NCI-H1417 treated with DMSO at 0.1 percent for 48 hours (cell line): ENCODE measurements at places on chromosomes 12 and 14.

DNA sequence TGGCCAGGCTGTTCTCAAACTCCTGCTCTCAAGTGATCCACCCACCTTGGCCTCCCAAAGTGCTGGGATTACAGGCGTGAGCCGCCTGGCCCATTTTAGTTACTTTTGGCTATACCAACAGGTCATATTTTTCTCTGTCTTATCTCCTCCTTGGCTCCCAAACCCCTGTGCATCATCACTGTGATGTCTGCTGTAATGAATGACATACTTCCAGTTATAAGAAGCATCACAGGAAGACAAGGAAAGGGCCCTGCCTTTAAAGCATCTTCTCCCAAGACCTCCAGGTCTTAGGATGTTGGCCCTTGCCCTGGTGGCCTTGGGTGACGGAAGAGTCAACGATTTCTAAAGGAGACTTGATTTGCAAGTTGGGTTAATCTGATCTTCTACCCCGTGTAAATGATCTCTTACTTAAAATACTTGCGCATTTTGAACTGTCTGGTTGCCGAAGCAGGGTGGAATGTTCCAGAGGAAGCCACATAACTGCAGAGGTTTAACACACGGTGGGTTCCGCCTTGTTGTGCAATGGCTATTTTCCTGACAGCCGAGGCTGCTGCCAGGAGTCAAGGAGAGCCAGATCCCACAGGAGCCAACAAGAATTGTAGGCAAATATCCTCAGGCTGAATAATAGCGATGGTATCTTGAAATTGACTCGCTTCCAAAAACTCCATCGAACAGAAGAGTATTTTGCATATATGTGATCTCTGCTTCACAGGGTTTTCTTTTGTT is 55.7 kb upstream of the PLXNC1 start:
- DNase-seq = no peak

GRCh38 chr12:124830306-124830705 is 33.4 kb downstream of the SCARB1 start:
- no peak for DNase-seq

GRCh38 chr12:69661386-69661785 is 37.7 kb downstream of the BEST3 start:
- DNase-seq = no peak

DNA sequence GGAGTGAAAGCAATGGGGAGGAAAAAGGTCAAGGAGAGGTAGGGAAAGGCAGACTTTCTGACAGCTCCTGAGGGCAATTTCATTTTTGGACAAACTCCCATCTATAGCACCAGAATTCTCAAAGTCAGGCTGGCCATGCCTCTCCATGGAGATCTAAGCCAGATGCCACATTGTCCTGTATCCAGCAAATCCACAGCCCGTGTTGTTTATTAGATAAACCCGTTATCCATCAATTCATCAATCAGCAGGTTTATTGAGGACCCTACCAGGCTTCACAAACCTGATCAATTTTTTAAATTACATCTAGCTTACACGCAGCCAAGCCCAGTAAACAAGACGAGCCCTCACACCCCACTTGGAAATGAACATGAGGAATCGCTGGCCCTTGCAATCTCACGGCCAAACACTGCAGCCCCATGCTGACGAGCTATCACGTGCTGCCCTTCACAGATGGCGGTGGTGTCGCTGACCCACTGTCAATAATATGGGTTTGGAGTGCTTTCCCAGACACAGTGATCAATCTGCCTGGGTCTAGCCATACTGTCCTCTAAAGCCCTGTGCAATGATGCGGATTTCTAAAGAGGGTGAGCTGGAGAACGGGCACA is 332.9 kb downstream of the DPF3 start:
- DNase-seq = no peak

- no peak for DNase-seq
These were observed 114.1 kb upstream of the EVL start for GRCh38 chr14:99951085-99951484.

DNA sequence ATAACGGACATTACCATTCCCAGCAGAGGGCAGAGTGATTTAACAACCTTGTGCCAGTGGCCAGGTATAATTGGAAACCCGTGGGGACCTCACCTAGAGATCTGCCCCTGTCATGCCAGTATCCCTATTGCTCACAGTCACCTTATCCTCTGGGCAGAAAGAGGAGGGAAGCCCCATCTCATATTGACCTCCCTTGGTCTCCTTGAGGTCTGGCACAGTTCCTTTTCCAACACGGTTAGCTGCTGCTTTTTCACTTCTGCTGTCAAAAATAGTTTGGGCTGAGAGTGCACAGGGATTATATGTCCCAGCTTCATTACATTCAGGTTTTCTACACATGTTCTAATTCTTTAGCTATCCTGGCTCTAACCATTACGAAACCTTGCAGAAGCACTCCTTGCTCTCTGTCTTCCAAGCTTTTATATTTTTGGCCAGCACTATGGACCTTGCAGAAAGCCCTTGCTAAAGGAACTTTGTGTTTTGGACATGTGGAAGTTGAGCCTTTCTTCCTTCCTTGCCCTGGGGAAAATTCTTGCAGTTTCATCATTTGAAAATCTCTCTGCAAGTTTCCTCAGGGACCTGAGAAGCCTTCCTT is 111.7 kb upstream of the MIS18BP1 start:
- no peak for DNase-seq

GRCh38 chr12:58452546-58452945 is 467.8 kb downstream of the LRIG3 start:
- no peak for DNase-seq

DNA sequence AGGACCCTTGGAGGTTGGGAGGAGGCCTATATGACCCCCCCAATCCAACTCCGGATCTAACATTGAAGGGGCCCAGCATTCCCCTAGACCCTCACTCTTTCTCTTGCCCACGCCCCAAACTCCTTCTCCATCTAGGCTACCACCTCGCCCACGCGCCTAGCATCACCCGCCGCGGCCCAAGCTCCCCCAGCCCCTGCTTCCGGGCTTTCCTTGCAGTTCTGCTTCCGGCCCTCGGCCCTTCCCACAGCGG is 445 bp downstream of the CERS5 start:
- no peak for DNase-seq

DNA sequence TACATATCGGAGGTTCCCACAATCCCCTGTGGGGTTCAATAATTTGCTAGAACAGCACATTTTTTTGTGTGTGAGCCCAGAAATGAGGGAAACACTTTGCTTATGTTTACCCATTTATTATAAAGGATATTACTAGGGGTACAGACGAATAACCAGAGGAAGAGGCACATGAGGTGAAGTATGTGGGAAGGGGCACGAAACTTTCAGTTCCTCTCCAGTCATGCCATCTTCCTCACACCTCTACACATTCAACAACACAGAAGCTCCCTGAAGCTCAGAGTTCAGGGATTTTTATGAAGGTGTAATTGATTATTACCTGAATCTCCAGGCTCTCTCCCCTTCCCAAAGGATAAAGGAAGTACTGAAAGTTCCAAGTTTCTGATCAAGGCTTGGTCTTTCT is 30.2 kb upstream of the DYRK2 start:
- DNase-seq = no peak

DNA sequence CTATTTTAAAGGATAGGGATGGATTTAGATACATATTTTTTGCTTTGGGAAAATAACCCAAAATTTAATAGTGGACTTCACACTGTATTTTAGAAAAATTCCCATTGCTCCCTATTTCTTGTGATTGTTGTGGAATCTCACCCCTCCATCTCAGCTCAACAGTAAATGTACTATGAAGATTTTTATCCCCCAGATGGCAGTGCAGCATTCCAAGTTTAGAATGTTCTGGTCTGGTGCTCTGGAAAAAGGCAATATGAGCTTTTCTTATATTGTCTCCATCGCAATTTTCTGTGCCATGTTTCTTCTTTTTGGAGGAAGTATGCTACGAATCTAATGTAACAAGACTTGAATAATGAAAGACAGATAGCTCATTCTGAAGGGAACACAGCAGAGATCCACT is 471.7 kb upstream of the SYT1 start:
- no peak for DNase-seq

- DNase-seq = no peak
These were observed 26.6 kb upstream of the KLRB1 start for GRCh38 chr12:9634177-9634803.

DNA sequence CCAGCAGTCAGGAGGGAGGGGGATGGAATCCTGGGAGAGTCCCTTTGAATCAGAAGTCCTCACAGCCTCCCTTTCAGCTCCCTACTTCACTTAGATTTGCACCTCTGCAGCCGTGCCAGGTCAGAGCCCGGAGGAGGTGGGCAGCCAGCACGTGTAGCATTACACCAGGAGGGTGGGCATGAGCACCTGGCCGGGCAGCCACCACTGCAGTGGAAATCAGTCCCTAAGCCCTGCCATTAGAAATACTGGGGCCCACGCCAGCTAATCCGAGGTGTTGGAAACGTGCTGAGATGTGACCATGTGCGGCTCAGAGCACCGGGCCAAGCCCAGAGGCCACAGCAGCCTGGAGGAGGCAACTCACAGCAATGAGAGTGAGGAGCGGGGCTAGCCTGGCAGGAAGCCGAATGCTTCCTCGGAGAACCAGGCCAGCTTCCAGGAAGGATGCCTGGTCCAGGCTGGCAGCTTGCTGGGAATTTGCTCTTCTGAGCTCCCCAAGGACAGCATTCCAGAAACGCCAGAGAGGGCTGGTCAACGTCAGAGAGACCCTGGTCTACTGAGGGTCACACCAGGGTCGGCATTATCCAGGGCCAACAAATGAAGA is 9.4 kb upstream of the CACNA2D4 start:
- no peak for DNase-seq

DNA sequence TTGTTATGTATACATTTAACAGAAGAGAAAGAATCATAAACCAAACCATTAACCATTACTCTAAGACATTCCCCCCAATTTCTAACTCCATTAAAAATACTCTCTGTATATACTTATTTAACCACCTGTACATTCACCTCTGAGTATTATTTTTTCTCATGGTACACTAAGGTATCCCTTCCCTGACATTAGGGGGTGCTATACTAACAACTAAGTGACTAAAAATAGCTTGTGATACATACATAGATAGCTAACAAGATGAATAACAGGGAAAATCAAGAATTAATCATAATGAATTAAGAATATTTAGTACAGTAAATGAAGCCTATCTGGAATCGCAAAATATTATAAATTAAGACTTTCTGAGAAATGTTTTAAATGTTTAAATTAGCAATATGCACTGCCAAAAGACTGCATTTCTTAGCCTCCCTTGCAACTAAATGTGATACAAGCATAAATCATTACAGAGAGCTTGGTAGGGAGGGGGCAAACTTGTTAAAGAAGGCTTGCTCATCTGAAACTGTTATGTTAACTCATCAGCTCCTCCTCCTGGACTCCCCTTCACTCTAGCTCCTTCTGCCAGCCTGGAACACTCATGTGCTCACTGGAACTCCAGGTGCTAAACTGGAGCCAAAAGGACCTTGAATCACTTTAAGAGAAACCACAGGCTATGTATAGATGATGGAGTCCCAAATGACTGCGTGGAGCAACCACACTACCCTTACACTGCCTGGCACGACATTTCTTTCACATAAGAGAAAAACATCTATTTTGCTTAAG is 14.9 kb downstream of the C2CD5 start:
- no peak for DNase-seq

- no peak for DNase-seq
These were observed 205.0 kb upstream of the FOXN3 start for GRCh38 chr14:89621791-89622638.

GRCh38 chr12:15620741-15621539 is 168.2 kb downstream of the EPS8 start:
- no peak for DNase-seq

- DNase-seq = peak; percentile 28
These were observed 29.6 kb upstream of the NTN4 start for GRCh38 chr12:95820096-95820703.
